ENCODE measurements at places on chromosomes 3 and 15.

DNA sequence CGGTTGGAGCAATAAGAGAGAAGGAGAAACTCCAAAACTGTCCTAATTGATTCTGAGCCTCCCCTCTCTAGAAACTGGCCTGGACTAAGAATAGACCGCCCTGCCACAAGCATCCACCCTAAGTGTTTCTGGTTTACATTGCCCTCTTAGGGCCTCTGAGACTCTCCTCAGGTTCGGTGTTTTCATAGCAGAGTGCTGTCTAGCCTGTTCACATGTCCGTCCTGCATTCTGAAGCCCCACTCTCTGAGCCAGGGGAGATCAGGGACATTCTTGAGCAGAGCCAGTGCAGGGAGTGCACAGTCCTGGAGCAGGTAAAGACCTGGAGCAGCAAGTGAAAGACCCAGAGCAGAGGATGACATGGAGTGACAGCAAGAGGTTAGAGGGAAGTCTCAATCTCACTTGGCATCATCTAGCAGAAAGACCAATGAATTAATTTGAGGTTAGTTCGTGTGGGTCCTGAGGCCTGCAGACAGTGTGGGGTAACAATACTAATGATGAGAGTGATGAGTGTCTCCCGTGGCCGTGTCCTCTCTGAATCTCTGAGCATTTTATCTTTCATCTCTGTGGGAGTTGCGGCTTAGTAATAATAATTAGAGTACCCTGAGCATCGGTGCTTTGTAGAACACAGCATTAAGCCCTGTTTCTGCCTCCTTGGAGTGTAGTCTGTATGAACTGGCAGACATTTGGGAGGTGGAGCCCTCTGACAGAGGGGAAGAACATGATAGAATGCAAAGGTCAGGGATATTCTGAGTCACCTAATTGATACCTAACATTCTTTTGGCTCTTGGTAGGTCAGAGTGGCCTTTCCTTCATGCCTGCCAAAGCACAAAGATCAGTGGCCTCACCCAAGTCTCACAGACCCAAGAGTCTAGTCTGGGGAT, 24.6 kb downstream of the MAPKBP1 start:
- no peak for DNase-seq

GRCh38 chr3:59286791-59287531, 237.1 kb upstream of the CFAP20DC start:
- DNase-seq: no peak

GRCh38 chr3:143567823-143568222, 280.4 kb downstream of the SLC9A9 start:
- DNase-seq: no peak

DNA sequence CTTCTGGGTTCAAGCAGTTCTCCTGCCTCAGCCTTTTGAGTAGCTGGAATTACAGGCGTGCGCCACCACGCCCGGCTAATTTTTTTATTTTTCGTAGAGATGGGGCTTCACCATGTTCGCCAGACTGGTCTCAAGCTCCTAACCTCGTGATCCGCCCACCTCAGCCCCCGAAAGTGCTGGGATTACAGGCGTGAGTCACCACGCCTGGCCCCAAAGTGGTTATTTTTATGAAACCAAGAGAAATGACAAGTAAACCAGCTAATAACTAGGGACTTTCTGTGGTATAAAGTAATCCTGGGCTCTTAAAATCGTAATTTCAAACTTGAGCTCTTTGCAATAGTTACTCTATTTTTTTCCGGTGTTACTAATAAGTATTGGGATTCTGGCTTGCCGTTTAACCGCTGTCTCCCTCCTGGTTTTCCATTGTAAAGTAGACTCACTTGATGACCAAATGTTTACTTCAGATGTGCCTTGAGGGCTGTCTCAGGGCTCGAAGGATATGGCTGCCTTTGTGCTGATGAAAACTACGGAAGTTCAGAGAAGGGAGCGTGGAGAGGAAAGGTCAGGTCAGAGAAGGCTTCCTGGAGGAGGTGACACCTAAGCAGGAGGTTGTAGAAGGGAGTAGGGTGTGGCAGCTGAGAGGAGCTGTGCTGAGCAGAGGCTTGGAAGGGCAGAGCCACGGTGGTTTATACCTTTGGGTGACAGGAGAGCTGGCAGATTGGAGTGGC, 4.2 kb downstream of the ZSCAN2 start:
- DNase-seq: no peak

GRCh38 chr15:95170561-95171380, 939.4 kb downstream of the MCTP2 start:
- no peak for DNase-seq

- DNase-seq: no peak
Measured at GRCh38 chr3:73327052-73327451, 265.6 kb downstream of the EBLN2 start.

DNA sequence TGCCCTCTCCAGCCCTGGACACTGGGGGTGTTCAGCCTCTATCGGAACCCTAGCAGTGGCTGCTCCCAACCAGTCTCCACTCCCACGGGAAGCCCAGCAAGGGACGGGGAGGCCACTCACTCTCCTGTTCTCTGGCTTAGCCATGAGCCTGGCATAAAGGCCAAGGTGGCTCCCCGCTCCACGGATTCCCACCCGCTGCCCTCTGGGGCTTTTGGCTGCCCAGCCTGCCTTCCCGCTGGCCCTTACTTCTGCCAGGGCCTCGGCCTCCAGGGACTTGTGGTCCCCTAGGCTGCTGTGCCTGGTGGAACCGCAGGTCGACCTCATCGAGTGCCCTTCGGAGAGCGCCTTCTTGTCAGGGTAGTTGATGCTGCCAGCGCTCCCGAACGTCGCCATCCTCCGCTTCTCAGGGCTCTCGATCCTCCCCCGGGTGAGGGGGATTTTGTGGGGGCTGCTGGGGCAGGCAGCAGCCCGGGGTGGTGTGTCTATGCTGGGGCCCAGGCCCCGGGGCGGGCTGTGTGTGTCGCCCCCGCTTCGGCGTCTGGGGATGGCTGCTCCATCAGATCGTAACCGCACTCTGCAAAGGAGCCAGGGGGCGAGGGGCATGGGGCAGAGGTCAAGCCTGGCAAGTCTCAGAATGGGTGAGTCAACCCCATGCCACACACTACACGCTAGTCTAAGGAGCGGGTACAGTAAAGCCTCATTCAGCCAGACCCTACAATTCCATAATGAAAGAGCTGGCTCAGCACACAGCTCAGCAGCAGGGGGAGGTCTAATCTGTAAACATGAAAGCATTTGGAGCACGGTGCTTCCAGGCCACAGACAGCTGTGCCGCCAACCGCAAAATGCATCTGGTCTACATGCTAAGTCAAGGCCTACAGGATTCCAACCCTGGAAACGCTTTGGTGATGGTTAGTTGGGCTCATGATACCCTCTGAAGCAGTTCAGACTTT, 27.3 kb upstream of the RAD18 start:
- peak; percentile 49 for DNase-seq

GRCh38 chr3:54530944-54531343, 396.9 kb downstream of the LRTM1 start:
- DNase-seq: no peak

DNA sequence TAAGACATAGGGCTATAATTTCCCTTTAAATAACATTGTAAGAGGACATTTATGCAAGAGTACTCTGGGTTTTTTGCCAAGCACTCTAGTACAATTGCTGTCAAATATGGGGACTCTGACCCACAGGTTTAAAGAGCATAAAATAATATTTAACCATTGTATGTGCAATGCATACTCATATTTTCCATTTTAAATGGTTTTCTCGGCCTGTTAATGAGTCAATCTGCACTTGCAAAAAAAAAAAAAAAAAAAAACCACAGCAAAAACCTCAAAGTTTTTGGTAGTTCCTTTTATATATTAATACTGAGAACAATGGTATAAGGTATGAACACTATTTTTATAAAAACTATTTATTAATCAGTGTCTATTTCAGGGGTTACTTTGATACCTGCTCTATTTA, 304.0 kb upstream of the CBLB start:
- no peak for DNase-seq

DNA sequence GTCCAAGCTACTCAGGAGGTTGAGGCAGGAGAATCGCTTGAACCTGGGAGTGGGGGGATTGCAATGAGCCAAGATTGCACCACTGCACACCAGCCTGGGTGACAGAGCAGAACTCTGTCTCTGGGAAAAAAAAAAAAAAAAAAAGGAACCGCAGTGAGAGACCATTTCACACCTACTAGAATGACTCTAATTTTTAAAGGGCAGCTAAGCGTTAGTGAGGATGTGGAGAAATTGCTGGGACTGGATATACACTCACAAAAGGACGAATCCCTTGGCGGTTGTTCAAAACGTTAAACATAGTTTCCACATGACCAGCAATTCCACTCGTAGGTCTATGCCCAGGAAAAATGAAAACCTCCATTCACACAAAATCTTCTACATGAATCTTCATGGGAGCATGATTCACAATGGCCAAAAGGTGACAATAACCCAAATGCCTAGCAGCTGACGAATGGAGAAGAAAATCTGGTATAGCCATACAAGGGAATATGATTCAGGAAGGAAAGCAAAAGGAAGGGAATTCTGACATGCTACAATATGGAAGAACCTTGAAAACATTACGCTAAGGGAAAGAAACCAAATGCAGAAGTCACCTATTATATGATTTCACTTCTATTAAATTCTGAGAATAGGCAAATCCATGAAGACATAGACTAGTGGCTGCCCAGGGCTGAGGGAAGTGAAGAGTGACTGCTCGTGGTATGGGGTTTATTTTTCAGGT, 127.0 kb downstream of the CHSY1 start:
- no peak for DNase-seq

GRCh38 chr3:14425581-14426304, 23.3 kb downstream of the SLC6A6 start:
- DNase-seq: peak; percentile 65

DNA sequence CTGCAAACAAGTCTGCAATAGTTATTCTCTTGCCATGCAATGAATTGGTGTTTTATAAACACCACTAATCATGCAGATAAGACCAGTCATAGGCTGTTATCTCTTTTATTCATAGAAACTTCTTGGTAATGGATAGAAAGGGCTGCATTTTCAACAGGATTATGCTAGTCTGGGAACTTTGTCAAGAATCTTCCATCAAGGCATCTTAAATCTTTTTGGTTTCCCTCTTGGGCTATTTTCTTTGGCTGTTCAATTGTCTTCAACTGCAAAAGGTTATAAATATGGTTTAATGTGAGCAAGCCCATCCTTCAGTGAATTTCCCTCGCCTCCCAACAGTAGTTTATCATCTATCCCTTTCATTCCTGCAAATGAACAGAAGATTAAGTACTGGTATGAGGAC, 59.0 kb upstream of the MINAR1 start:
- DNase-seq: no peak

GRCh38 chr3:16999161-16999560, 114.4 kb downstream of the PLCL2 start:
- no peak for DNase-seq

- peak; percentile 30 for DNase-seq
Measured at GRCh38 chr3:119497820-119498185, 544 bp upstream of the TIMMDC1 start.

- DNase-seq: no peak
Measured at GRCh38 chr3:161674402-161674801, 177.8 kb downstream of the OTOL1 start.

DNA sequence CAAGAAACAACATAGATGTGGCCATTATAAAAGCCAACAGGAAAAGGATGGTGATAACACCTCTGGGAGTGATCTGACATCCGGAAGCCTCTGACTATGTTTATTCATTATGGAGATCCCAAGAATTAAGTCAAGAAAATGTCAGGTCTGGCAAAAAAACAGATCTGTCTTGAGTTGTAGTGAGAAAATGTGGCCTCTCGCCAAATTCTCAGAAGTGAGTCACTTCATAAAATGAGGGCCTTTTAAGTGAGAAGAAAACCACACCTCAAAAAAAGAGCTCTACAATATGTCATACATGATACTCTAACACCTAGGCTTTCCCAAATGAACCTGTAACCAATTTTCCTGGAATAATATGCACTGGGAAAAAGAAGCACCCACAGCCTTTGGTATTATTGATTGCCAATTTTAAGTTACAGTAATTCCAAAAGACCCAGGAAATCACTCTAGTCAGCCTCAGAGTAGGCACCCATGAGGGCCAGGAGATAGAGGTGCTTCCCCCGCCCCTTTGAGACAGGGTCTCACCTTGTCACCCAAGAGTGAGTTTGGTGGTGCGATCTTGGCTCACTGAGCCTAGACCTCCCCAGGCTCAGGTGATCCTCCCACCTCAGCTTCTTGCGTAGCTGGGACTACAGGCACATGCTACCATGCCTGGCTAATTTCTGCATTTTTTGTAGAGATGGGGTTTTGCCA, 38.0 kb downstream of the CCR3 start:
- DNase-seq: no peak

GRCh38 chr15:70142322-70143191, 44.8 kb upstream of the TLE3 start:
- DNase-seq: no peak

Measured in NCI-H82 (cell line).